NCI-H2029 treated with DMSO at 0.1 percent for 48 hours (cell line): ENCODE measurements at places on chromosomes 1 and 21.

GRCh38 chr1:61851849-61852669 lies 109.8 kb downstream of the PATJ start:
- DNase-seq = peak; percentile 91

DNA sequence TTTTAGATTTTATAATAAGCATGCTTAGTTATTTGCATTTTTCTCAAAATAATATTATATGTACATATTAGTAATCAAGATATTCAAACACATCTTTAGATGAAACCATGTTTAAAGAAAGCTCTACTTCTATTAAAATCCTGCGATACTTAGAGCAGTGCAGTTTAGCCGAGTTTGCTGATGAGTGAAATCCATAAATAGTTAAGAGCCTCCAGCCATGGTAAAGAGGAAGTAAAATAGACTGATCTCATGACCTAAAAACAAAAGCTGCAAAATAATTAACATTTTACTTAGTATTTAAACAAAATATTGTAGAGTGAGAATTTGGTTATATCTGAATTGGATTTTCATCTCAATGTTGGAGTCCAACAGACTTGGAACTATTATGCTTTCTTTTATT lies 147.4 kb upstream of the NRIP1 start:
- no peak for DNase-seq

- DNase-seq = no peak
Observed at GRCh38 chr1:54497338-54497737, 50.7 kb upstream of the ACOT11 start.

DNA sequence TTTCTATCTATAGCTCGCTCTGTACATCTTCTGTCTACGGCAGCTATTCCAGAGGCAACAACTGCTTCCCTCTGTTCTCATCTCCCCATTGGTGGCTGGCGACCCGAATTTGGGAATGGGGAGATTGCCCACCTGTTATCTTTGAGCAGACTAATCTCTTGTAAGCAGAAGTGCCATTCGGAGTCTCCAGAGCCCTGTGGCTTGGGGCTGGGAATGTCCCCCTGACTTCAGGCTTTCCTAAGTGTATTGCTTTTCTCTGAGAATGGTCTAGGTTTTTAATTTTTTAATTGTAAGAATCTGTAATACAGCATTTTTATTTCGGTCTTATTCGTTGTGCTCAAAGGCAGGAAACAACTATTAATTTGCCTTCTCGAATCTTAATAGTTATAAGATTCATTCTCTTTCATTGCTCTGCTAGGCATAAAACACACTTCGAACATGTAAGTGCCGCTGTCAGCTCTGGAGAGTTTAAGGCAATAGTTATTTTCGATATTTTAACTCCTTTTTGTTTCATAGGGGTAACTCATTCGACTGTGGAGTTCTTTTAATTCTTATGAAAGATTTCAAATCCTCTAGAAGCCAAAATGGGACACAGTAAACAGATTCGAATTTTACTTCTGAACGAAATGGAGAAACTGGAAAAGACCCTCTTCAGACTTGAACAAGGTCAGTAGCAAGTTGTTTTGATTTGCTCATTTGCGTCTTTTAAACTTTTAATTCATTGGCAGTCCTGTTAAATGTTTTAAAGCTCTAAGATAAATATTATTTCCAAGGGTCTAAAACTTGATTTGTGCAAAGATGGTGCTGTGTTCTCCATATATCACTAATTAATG lies 514 bp downstream of the AGL start:
- no peak for DNase-seq

GRCh38 chr1:205109711-205110110 lies 12.1 kb downstream of the RBBP5 start:
- no peak for DNase-seq

- no peak for DNase-seq
Observed at GRCh38 chr1:108050911-108051629, 86.1 kb upstream of the VAV3 start.

GRCh38 chr1:228281631-228282328 lies 73.9 kb downstream of the OBSCN start:
- no peak for DNase-seq

DNA sequence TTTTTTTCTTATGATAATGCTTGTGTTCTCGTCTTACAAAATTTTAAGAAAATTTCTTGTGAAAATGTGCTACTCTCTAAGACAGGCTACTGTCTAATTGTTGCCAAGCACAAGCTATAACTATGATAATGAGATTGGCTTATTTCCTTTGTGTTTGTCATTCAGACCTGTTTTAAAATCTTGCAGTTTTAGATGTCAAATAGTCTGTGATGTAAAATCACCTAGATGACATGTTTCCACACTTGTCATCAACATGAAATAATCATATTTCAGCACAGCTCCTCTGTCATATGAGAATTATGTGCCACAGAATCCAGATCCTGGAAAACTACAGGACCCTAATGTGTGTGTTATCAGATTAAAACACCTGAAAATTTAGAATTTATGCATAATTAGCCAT lies 539.7 kb downstream of the USP25 start:
- DNase-seq = no peak

DNA sequence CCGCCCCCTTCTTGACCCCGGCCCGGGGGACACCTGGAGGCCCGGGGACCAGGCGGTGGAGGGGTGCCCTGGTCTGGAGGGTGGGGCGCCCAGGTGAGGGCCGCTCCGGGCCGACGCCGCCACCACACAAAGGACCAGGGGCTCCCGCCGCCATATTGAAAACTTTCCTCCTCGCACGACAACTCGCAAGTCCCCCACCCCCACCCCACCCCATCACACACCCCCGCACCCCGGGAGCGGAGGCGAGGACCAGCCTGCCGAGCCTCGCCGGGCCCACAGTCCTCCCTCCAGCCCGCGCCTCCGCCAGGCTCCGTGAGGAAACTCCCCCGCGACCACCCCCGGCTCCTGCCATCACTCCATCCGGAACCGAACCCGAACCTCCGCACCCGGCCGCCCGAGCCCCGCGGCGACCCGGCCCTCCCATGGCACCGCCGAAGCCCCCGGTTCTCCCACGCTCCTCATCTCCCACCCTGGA lies 733 bp downstream of the KDM5B start:
- no peak for DNase-seq

DNA sequence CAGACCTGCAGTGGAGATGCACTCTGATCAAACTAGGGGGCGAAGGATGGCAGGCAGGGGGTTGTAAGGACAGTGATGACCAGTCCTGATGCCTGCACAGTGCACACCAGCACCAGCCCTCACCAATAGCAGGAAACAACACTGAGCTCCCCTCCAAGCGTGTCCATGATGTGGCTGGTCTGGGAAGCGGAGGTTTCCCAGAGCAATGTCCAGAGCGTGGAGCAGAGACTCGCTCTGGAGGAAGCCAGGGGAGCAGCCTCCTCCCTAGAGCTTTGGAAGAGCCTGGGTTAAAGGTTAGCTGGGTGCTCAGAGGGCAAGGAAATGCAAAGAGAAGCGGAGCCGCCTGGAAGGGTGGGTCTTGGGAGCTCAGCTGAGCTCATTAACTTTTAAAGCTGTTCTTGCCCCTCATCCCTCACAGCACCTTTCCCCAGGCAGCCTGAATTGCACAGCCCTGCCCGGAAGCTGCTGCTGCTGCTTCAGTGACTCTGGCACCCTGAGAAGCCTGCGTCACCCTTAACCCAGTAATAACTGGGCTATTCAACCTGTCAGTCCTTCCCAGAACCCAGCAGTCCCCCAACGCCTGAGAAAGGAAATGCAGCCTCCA lies 162.2 kb upstream of the RAB4A start:
- DNase-seq = no peak

DNA sequence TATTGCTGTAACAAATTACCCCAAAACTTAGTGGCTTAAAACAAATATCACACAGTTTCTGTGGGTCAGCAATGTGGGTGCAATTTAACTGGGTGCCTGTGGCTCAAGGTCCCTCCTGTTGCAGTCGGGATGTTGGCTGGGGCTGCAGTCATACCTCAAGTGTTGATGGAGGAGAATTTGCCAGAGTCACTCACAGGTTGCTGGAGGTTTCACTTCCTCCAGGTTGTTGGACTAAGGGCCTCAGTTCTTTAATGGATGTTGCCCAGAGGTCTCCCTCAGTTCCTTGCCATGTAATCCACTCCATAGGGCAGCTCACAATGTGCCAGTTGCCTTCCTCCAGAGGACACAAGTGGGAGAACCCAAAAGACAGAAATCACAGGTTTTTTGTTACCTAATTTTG lies 2.5 kb upstream of the TAF13 start:
- no peak for DNase-seq

- no peak for DNase-seq
Observed at GRCh38 chr1:75725861-75726361, 1.4 kb downstream of the ACADM start.

- DNase-seq = no peak
Observed at GRCh38 chr1:67818725-67819301, 14.5 kb downstream of the GNG12 start.

DNA sequence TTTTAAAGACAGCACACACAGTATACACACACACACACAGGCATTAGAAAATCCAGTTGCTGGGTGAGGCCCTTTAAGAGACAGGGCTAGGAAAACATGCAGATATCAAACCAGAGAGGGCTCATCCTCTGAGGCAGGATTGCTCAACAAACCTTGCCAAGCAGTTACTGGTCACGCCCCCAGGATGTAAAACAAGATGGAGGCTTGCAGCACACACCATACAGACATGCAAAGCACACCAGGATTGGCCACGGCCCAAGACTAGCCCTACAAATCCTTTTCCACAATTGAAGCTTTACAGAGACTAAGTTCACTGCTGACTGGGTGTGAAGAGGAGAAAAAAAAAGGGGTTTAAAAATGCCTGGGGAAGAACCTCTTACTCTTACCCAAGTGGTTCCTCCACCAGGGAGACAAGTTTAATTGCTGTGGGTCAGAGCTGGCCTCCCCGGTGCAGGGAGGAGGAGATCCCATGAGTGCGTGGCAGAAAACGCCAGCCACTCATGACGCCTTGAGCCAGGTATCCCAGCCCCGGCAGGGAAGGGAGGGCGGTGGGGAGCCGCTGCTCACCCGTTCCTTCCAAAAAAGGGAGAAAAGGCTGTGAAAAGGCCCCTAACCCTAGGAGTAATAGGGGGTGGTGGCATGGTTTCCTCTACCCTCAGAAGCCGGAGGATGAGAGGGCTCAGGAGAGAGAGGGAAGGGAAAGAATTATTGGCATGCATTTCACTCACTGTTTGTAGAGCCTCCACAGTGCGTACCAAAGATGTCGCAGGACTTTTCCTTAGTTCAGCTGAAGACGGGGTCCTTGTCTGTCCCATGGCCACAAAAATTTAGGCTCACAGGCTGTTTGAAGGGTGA lies 594.6 kb upstream of the ZP4 start:
- no peak for DNase-seq

DNA sequence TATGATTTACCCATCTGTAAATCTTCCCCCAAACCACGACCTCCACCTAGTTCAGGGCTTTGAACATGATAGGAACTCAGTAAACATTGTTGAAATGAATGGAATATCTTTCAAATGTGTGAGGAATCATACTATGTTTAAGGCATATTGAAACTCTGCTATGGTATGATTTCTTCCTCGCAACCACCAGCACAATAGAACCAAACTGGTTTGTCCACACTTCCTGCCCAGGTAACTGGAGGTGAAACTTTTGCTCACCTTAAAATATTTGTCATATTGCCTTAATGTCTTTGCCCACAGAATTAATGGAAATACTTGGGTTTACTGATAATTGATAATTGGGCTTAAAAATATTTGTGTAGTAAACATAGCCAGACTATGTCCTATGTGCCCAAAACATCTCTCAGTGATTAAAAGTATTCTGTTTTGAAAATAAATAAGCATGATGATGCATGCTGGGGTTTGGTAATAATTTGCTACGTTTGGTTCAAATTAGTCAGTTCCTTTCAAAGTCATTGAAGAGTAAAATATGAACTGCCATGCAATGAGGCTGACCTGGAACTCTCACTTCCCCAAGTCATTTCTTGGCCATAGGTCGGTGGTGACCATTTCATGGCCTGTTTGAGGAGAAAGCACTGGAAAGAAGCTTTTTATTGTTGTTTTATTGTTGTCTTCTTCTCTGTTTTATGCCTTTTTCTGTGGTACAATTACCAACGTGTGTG lies 73.3 kb downstream of the TNFSF18 start:
- no peak for DNase-seq
